ENCODE measurements at places on chromosomes 6 and 20. TPM values are rescaled to one million over a fixed set of nuclear protein-coding genes. Genes with fewer than 3 reads are reported as not detected.

DNA sequence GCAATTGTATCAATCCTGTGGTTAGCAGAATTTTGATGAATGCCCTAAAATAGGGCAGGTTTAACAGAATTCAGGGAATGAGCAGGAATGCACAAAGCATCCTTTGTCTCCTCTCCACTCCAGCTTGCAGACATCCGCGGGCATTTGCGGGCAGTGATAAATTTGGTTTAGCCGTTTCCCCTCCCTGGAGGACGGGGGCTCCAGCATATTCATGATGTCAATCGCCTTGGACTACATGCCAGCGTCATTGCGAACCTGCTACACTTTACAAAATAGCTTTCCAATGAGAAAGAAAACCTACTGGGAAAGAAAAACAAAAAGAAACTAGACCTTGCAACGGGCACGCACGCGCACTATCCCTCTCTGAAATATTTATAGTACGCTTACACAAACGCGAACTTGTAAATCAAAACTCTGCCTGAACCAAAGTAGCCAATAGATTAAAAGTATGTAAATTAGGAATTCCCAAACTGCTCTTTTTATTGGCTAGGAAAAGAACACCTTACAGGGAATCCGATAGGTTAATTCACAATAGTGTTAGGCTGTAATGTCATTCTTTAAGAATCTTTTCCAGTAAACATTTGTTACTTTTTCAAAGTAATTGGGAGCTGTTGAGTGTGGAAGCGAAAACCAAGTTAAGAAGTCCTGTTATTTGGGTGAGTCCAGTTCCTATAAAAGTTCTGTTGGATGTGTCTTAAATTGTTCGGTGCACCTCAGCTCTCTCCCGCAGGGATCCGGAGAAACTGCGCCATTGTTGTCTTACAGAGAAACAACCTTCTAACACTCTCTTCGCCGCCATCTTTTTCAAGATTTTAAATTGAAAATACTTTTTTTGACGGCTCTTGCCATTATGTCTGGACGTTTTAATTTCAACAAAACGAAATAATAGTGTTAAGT lies 136.7 kb downstream of the HFE start:
- DNase-seq = peak; percentile 63

Gene HDGFL1
- total RNA-seq = not detected

DNA sequence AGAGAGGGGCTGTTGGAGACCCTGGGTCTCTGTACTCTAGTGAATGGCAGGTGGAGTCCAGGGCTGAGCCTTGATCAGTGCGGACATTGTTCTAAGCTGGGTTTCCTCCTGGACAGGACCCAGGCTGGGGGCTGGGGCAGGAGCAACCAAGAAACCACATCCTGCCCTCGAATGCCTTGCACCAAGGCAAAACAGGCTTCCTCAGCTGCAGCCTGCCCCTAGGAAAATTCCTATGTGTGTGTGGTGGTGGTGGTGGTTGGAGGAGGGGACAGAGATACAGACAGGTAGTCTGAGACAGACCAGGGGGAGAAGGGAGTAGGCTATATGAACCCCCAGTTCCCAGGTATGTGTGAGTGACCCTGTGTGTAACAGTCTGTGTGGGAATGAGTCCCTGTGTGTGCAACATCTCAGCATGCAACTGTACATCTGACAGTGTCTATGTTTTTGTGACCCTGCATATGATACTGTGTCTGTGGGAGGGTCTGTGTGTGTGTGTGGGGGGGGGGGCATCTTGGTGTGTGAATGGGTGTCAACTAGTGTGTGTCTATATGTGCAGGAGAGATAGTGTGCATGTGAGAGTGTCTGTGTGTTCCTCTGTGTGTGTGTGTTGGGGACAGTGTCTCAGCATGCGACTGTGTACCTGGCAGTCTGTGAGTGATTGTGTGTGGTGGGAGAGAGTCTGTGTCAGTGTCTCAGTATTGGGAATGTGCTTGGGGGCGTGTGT lies 3.0 kb downstream of the GLP1R start:
- no peak for DNase-seq

Gene ZC3H12D
- 0.42 TPM for total RNA-seq

- peak; percentile 57 for DNase-seq
These were observed 1.3 kb downstream of the BTBD3 start for GRCh38 chr20:11918981-11919380.

Gene OTOR
- total RNA-seq = not detected

DNA sequence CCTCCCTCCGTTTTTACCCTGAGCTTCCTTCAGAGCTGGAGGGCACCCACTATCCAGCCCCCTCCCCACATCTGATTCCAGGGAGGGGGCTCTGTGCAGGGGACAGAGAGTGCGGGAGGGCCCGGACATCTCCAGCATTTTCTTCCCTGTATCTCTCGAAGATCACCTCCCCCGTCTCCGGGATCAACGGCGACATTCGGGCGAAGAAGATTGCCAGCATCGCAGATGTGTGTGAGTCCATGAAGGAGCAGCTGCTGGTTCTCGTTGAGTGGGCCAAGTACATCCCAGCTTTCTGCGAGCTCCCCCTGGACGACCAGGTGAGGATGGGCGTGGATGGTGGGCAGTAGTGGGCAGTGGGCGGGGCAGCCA lies 58.8 kb downstream of the HNF4A start:
- no peak for DNase-seq

DNA sequence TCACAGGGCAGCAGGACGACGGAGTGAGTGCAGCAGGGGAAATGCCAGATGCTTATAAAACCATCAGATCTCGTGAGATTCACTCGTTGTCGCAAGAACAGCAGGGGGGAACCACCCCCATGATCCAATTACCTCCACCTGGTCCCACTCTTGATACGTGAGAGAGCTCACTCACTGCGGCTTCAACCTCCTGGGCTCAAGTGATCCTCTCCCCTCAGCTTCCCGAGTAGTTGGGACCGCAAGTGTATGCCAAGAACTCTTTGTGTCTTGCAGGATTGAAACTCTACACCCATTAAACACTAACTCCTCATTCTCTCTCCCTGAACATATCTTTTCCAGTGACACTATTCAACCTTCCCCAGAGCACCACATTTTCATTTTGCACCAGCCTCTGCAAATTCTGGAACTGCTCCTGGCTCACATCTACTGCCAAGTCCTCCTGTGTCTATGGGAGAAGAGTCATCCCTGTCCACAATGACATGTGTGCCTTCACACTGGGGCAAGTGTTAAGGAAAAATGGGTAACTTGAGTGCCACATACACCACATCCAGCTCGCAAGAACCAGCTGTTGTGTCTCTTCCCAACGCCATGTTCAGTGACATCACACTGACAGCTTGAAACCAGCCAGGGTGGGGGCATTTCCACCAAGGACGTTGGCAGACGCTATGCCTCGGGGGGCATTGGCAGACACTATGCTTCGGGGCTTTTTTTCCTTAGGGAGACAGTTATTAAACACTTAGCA lies 14.7 kb upstream of the TAF4 start:
- DNase-seq = no peak

- DNase-seq = no peak
These were observed 27.6 kb upstream of the HACE1 start for GRCh38 chr6:104887350-104887749.

Gene SLC17A3
- total RNA-seq = not detected

Gene SLC4A11
- 0.82 TPM for total RNA-seq

GRCh38 chr20:50518270-50518721 lies 8.1 kb downstream of the PTPN1 start:
- no peak for DNase-seq

Gene ZNF343
- total RNA-seq = 5.8 TPM

DNA sequence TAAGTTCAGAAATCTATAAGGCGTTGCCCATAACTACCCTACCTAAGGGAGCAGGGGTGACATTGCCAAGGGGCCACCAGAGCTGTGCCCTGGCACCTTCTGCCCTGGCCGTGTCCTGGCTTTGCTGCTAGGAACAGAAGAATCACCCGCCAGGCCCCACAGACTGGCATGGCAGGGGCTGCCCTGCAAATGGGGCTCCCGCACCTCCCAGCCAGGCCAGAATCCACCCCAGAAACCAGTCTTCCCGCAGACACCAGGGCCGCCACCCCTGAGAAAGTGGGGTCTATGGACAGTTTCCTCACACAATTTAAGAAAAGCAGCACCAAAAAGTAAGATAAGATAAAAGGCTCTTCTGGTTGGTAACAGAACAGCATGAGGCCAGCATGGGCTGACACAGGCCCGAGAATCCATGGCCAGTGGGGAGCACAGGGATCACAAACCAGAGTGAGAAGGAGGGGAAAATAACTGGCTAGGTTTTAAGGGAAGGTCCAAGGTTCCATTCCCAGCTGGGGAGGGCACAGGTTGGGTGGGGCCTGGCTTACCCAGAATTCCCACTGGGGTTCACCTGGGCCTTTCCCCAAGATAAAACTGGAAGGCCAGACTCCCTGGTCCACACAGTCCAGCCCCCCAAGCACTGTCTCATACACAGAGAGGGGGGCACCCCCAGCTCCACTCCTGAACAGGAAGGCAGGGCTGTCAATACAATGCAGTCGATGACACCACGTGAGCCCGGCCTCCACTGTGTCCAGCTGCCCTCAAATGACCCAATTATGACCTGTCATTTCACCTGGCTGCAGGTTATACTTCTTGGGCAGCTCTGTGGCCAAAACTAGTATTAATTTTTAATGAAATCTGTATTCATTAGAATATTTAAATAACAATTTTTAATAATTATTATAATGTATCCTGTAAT lies 59.4 kb downstream of the PYGB start:
- DNase-seq = peak; percentile 22

- no peak for DNase-seq
These were observed 177.4 kb downstream of the TBXT start for GRCh38 chr6:165990216-165990615.

DNA sequence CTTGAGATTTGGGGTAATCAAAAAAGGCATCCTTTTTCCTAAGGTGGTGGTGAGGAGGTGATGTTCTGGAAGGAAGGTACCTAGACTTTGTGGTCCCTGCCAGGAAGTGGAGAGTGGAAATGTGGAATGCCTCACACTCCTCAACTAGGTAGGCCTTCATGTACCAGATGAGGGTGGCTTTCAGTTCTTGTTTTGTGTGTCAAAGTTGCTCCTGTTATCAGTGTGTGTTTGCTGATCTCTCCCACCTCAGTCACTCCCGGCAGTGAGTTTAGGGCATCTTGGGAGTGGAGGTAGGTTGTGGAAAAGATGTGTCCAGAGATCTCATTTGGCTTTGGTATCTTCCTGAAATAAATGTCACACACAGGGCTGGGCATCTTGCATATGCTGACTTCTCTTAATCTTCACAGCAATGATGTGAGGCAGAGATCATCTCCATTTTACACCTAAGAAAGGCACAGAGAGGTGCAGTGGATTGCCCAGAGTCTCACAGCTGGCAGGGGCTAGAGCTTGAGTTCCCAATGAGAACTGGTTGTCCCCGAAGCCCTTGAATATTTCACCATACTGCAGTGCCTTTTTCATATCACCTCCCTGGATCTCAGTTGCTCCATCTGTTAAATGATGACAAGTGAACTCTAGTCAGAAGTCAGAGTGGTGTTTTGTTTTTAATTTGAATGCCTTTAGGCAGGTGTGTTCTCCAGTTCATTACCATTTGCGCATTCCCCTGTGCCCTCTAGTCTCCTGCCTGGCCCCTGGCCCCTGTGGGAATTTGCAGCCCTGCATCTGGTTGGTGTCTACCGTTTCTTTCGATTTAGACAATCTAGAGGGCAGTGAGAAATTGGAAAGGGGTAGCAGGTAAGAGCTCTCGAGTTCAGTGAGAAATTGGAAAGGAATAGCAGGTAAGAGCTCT lies 2.9 kb downstream of the PKIG start:
- DNase-seq = no peak

DNA sequence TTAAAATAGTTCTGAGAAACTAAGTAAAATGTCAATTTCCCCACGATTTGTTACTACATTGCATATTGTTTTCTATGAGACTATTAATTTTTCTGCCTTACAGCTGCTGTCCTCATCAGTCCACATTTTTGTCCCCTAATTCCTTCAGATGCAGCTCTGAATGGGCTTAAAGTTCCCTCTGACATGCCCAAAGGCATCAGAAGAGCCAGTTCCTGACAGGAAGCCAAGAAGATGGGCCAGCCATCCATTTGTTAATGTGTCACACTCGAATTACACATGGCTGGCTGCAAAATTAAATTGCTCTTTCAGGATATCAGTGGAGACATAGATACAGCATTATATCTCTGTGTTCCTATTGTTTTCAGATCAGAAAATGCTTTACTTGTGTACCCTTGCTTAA lies 1223.0 kb downstream of the EPHA7 start:
- DNase-seq = no peak

Gene BHLHE23
- total RNA-seq = not detected

- no peak for DNase-seq
These were observed 170.9 kb downstream of the PHF3 start for GRCh38 chr6:63806573-63806913.

- no peak for DNase-seq
These were observed 21.8 kb downstream of the SENP6 start for GRCh38 chr6:75623491-75623890.

Gene ANKRD66
- not detected for total RNA-seq

DNA sequence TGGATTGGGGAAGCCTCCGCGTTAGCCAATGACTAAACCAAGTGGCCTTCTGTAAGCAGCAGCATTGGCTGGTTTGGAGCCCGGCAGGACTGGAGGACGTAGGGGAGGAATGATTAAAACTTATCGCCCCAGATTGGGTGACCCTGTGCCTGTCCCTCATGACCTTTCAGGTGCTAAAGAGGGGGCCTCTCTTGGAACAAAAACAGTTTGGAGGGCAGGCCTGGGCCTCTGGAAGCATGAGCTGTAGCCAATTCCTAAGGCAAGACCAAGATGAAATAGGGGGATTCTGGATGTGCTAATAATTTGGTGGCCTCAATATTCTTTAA lies 1.4 kb downstream of the GMPR start:
- DNase-seq = no peak

Gene FAM229B
- total RNA-seq = 69.3 TPM

Gene ZNF335
- 10.0 TPM for total RNA-seq

GRCh38 chr6:72363844-72364740 lies 257.8 kb upstream of the KCNQ5 start:
- no peak for DNase-seq

Gene MTRF1L
- total RNA-seq = 30.2 TPM

Gene C6orf47
- total RNA-seq = 18.6 TPM

Gene SRC
- total RNA-seq = 5.1 TPM

Gene TTK
- total RNA-seq = 0.32 TPM

- DNase-seq = no peak
These were observed 122.4 kb downstream of the MAP3K7 start for GRCh38 chr6:90464507-90464906.

Gene ADGB
- not detected for total RNA-seq

Gene FNDC1
- 1.9 TPM for total RNA-seq

GRCh38 chr20:38130687-38131587 lies 34.1 kb downstream of the TGM2 start:
- no peak for DNase-seq

DNA sequence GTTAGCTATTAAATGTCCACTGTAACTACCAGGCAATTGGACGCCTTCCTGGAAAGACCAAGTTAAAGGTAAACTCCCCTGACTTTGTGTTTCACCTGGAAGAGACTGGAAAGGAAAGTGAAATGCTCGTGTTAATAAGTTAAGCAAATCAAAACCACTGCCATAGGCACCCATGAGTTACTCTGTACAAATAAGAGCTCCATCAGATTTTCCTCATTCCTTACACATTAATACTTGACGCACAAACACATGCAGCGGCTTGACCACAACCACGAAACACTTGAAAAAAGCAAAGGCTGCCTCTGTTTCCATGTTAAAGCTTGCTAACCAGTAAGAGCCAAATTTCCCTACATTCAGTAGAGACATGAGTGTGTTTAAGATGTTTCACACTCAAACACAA lies 19.8 kb downstream of the GCM1 start:
- DNase-seq = no peak

GRCh38 chr6:79543886-79544285 lies 6.7 kb upstream of the LCA5 start:
- no peak for DNase-seq
